Cardiac atrium fibroblast (primary cell): ENCODE measurements at places on chromosomes 6 and 20. TPM values are rescaled to one million over a fixed set of nuclear protein-coding genes. Genes with fewer than 3 reads are reported as not detected.

The EYA2 gene
- total RNA-seq: 3.6 and 4.2 TPM in 2 replicates

The SLC22A7 gene
- total RNA-seq: not detected in 2 replicates

The THEMIS gene
- not detected in 2 replicates for total RNA-seq

The ZSCAN9 gene
- total RNA-seq: 1.8 and 3.7 TPM in 2 replicates

The MYH7B gene
- total RNA-seq: not detected in 2 replicates

The COL12A1 gene
- 179 and 194 TPM in 2 replicates for total RNA-seq

The FAM162B gene
- 2.3 and 5.4 TPM in 2 replicates for total RNA-seq

The SAPCD1 gene
- total RNA-seq: 0.54 TPM in 1 of 2 replicates, not detected in the other

The MUC21 gene
- not detected in 2 replicates for total RNA-seq

The PLTP gene
- total RNA-seq: 60.6 and 107 TPM in 2 replicates

The NR2E1 gene
- total RNA-seq: not detected in 2 replicates

The EFCAB8 gene
- total RNA-seq: under 0.01 TPM in 1 of 2 replicates, not detected in the other

The MCHR2 gene
- total RNA-seq: not detected in 2 replicates

The LKAAEAR1 gene
- 2.5 TPM in 1 of 2 replicates, not detected in the other for total RNA-seq

The SNRPB2 gene
- 60.8 and 63.2 TPM in 2 replicates for total RNA-seq

The BMP2 gene
- total RNA-seq: 2.5 and 4.7 TPM in 2 replicates

The COL9A1 gene
- not detected in 2 replicates for total RNA-seq

The ALDH8A1 gene
- 0.16 TPM in 1 of 2 replicates, not detected in the other for total RNA-seq

The QKI gene
- total RNA-seq: 107 and 114 TPM in 2 replicates

The CRISP3 gene
- total RNA-seq: not detected in 2 replicates

The GCM1 gene
- not detected in 2 replicates for total RNA-seq

The CTAGE9 gene
- not detected in 2 replicates for total RNA-seq

The TMEM200A gene
- 0.90 and 2.8 TPM in 2 replicates for total RNA-seq

The C6orf15 gene
- not detected in 2 replicates for total RNA-seq

The NAPB gene
- total RNA-seq: 3.8 and 7.9 TPM in 2 replicates

The VPS16 gene
- total RNA-seq: 31.1 and 40.6 TPM in 2 replicates

The TTI1 gene
- total RNA-seq: 7.6 and 11.8 TPM in 2 replicates

The LTB gene
- total RNA-seq: not detected in 2 replicates

The KIF3B gene
- total RNA-seq: 17.0 and 21.9 TPM in 2 replicates

The GJA10 gene
- not detected in 2 replicates for total RNA-seq

The RMND1 gene
- 16.2 and 20.6 TPM in 2 replicates for total RNA-seq

The PSORS1C1 gene
- 0.16 and 1.1 TPM in 2 replicates for total RNA-seq

The FAM83C gene
- not detected in 2 replicates for total RNA-seq
